Left ventricle myocardium inferior (tissue), 1 donor: ENCODE measurements at places on chromosomes 5 and 9. TPM values are rescaled to one million over a fixed set of nuclear protein-coding genes. Genes with fewer than 3 reads are reported as not detected.

GRCh38 chr9:13480693-13481092 lies 201.2 kb upstream of the MPDZ start:
- DNase-seq = no peak

Gene ARID3C
- not detected for total RNA-seq

GRCh38 chr5:69261034-69261433 lies 26.3 kb downstream of the CDK7 start:
- no peak for DNase-seq

Gene TCOF1
- 19.3 TPM for total RNA-seq

Gene FBXL7
- total RNA-seq = 27.7 TPM

DNA sequence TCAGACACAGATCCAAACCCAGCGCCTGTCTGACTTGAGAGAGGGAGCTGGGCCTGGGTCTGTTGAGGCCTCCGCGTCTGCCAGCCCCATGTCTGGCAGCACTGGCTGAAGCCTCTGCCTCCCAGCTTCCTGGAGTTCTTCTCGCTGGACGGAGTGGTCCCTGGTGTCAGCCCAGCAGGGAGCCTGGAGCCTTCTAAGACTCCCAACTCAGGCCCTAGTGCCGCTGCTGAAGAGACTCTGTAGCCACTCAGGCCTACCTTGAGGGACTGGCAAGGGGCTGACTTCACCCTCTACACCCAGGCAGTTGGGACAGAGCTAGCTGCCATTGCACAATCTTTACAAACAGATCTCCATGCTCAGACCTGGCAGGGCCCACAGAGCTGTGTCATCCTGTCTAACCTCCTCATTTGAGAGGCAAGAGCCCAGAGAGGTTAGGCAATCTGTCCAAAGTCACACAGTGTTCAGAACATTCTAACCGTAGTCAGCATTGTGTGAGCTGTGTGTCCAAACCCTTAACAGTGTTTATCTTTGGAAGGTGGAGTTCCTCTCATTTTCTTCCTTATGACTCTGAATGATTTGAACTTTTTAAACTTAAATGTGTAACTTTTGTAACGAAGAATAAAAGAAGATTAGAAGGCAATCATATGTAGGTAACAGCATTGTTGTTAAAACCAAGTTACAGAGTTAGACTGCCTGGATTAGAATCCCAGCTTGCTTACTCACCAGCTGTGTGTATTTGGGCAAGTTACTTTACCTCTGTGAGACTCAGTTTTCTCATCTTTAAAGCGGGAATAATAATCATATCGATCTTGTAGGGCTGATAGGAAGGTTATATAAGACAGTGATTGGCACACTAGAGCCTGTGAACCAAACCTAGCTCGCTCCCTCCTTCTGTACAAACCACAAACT lies 4.6 kb upstream of the DUSP1 start:
- peak; percentile 60 for DNase-seq

DNA sequence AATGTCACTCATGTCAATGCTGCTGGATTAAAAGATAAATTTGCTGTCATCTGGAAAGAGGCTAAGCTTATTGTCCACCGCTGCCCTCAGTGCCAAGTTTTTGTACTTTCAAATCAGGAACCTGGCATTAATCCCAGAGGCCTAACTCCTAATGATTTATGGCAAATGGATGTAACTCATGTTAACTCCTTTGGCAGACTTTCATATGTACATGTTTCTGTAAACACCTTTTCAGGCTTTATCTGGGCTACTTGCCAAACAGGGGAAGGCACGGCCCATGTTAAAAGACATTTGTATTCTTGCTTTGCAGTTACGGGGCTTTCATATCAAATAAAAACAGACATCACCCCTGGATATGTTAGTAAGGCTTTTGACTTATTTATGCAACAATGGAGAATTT lies 608.0 kb upstream of the ACO1 start:
- DNase-seq = no peak

- no peak for DNase-seq
These were observed 87.4 kb downstream of the PTCD2 start for GRCh38 chr5:72407541-72407940.

Gene GRHPR
- 104 TPM for total RNA-seq

DNA sequence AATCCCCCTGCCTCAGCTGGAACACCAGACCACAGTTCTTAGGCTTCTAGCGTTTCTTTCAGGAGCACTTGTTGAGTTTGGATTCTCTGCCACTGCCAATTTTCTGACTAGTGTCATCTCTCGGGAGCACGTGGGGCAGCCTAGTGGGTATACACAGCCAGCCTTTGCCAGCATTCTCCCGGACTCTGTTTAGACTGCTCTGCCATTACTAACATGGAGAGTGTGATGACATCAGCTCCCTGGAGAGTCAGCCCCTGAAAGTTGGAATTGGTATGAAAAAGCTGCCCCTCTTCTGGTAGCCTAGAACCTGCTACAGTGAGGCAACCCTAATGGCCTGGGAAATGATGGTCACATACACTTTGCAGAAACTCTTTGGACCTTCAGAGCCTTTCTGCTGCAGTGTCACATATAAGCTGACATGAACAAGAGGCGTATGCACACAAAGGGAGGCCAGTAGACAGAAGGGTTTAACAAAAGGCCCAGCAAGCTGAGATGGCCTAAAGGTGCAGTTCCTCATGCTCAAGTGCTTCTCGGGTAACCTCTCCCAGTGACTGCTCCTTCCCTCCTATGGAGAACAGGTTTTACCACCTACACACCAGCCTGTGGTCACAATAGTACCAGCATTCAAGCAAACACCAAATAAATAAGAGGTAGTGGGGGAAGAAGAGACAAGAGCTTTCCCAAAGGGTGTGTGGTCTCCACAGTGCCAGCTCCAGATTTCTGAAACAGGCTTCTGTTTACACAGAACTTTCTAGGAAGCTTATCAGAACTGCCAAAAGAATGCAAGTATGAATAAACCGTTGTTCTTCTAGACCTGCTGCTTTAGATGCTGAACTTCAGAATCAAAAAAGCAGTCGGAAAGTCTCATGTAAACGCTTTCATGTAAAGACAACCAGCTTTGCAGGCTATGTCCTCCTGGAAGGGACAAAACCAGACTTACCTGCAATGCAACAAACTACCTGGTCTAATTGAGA lies 16.5 kb downstream of the SPACA9 start:
- DNase-seq = no peak

DNA sequence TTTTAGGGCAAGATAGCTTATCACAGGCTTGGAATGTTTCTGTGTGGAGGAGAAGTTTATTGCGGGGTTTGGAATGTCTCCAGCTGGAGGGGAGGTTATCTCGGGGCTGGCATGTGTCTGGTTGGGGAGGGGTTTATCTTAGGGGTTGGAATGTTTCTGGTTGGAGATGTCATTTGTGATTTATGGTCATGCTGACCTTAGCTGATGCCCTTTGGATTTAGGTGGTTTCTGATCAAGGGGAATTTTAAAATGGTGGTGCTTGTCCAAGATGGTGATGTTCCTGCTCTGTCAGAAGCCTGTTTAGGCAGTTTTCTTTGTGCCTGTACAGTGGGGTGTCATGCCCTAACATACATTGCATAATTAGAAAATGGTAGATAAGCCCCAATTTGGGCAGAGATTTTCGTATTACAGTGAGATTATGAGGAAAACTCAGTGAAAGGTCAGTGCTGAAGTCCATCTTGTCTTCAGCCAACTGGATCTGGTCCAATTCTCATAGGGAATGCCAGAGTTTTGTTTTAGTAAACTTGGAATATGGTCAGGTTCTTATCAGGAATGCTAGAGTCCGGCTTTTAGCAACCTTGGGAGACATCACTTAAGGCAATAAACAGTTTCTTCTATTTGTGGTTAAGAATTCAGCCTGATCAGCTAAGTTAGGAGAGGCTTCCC lies 14.3 kb downstream of the CDK20 start:
- no peak for DNase-seq

Gene FOXD4L6
- not detected for total RNA-seq

Gene CFAP90
- total RNA-seq = not detected

- DNase-seq = no peak
These were observed 634.4 kb upstream of the WWC1 start for GRCh38 chr5:167657016-167657415.

DNA sequence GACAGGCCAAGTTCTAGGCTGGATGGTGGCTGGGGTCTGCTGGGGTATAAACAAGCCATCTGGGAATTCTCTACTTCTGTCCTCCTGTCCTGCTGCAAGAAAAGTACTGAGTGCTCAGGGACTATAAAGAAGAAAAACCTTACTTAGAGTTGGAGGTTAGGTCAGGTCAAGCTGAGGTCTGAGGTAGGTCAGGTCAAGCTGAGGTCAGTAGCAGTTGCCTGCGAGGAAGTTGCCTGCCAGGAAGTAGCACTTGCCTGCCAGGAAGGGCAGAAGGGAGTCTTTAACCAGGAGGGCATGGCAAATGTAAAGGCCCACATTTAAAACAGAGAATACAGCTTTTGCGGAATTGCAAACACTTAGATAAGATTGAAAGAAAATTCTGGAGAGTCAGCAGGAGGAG lies 51.3 kb upstream of the PRLR start:
- DNase-seq = no peak

Gene PCDHGB4
- 4.2 TPM for total RNA-seq

GRCh38 chr5:148085977-148086705 lies 22.4 kb downstream of the SPINK5 start:
- no peak for DNase-seq

DNA sequence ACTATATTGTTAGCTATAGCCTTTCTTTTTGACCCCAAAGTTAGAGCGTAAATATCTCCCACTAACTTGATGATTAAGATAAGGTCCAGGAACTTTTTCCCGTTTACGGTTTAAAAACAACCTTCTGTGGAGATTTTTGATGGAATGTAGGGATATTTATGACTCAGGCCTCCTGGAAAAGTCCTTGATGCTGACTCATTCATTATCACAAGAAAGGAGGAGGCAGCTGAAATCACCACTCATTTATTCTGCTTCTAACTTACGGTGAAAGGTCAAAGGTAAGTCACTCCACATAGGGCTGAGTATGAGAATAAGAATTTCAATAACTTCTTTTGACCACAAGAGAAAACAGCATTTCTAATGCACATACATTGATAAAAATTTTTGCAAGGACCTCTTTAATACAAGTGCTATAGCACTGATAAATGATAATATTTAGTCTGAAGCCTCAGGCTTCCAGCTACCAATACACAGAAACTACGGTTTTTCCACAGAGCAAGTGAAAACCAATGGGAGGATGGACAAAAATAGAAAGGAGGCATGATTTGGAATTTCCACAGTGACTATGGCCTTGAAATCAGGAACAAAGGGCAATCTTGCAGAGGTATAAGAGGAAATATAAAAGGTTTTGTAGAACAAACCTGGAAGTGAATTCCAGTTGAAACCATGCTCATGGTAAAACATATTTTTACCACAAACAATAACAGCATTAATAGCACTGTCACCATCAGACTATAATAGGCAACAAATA lies 146.5 kb downstream of the PPP2R2B start:
- no peak for DNase-seq

Gene NSMF
- 9.8 TPM for total RNA-seq

- no peak for DNase-seq
These were observed 45.3 kb downstream of the FBXW11 start for GRCh38 chr5:171961117-171961516.

GRCh38 chr5:114449860-114450421 lies 88.1 kb downstream of the KCNN2 start:
- DNase-seq = peak; percentile 61

Gene GABRA6
- not detected for total RNA-seq

DNA sequence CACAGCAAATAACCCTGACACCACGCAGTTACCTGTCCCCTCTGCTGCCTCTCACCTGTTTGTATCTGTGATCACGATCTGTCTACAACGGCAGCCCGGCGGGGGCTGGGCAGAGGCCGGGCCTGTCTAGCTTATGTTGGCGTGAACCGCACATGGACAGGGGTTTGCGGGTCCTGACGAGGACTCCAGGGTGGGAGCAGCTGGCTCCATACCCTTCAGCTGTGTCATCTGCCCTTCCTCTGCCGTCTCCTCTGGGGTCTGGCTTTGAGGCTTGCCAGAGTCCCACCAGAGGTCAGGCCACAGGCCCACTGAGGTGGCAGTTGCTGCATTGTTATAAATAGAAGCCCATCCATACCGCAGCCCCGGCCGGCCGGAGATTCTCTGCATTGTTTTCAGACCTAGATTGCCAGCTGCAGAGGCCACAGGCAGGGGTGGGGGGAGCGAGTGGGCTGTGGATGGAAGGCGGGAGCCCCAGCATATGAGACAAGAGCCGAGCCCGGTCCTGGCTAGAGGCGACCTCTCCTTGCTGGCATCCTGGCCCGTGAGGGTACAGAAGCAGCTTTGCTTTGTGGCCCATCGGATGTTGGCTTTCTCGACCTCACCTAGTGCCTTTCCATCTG lies 37.8 kb downstream of the FAM78A start:
- peak; percentile 50 for DNase-seq

Gene CD14
- total RNA-seq = 26.2 TPM
